NCI-H510A (cell line): ENCODE measurements at places on chromosomes 2 and 18.

DNA sequence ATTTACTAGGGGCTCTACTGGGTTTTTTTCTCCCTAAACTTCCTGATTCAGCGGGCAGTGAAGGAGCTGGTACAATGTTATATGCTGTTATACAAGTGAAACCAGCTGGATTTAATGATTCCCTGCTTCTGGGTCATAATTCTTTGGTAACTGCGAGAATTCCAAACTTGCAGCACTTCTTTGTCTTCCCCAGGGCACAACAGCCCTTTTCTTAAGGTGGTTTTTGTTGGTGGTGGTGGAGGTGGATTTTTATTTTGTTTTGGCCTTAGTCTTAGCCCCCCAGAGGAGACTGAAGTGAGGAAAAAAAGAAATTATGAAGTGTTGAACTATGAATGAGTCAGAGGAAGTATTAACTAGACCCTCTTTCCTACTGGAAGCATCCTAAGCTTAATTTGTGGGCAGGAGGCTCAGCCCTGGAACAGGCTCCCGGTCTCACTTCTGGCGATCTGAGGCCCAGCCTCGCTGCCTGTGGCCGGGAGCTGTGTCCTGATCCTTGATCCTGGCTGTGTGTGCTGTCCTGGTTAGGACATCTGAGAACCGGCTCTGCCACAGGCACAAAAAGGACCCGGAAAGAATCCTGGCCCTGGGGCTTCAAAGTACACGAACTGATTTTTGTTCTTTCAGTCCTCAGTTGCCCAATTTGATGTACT is 141.9 kb downstream of the LYPD6B start:
- DNase-seq = no peak

DNA sequence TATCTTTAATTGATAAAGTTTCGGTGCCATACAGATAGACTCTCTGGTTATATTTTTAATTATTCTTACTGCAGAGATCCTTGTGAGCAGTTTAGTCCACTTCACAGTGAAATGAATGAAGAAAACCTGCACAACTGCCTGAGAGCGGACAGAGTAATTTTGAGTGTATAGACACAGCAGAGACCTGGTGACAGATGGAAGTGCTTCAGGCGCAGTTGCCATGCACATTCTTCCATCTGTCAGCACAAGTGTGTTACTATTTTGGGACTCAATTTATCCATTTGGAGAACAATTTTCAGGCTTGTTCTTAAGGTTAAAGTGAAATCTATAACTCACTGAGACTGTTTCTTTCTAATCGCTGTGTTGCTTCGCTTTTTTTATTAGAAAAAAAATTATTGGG is 147.8 kb upstream of the SPHKAP start:
- DNase-seq = no peak

DNA sequence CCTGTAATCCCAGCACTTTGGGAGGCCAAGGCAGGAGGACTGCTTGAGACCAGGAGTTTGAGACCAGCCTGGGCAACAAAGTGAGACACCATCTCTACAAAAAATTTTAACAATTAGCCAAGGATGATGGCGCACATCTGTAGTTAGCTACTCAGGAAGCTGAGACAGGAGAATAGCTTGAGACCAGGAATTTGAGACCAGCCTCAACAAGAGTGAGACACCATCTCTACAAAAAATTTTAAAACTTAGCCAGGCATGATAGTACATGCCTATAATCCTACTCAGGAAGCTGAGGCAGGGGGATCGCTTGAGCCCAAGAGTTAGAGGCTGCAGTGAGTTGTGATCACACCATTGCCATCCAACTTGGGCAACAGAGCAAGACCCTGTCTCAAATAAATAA is 7.0 kb downstream of the MEMO1 start:
- DNase-seq = no peak

DNA sequence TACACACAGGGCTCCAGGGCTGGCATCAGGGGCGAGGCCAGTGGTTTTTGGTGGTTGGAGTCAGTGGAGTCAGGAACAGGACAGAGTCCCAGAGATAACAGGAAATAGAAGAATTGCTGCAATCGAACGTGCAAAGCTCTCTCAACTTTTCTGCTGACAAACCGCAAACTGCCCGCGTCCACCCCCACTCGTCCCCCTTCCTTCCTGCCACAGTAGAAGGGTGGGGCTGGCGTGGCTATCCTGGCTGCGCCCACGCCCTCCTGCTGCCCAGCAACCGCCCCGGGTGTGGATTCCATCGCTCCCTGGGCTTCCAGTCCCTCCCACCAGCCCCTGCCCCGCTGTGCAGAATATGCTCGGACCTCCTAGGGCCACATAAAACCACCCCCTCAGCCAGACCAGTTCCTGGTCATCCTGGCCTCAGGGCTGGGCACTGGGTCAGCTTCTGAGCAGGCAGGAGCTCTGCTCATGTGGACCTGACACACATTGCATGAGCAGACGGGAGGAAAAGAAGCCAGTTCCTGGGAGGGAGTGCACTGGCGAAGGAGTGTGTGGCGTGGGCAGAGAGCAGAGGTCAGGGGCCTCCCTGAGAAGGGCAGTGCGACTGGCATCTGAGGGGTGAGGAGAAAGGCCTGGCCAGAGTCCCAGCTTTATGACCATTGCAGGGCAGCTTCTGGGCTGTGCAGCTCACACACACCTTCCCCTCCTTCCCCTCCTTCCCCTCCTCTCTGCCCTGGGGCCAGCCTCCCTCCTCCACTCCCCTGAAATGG is 85.4 kb upstream of the ATG16L1 start:
- DNase-seq = no peak

DNA sequence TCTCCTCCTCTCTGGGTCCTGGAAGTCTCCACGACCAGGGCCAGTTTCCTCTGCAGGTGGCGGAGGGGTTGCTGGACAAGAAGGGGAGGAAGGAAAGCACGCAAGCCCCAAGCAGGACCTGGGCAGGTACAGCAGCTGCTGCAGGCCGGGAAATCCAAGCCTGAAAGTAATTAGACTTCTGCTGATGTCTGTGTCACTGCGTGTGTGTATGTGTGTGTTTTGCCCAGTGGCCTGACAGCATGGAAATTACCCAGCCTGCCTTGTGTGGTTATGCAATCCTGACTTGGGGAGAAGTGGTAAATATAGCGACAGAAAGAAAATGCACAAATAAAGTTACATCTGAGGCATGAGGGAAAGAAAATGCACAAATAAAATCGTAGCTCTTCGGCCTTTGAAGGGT is 121.8 kb upstream of the ZBTB14 start:
- no peak for DNase-seq

GRCh38 chr2:177430411-177430810 is 37.8 kb downstream of the AGPS start:
- DNase-seq = no peak

GRCh38 chr2:230872968-230873660 is 8.4 kb downstream of the ITM2C start:
- DNase-seq = no peak

GRCh38 chr2:212242724-212243123 is 295.9 kb downstream of the ERBB4 start:
- no peak for DNase-seq

DNA sequence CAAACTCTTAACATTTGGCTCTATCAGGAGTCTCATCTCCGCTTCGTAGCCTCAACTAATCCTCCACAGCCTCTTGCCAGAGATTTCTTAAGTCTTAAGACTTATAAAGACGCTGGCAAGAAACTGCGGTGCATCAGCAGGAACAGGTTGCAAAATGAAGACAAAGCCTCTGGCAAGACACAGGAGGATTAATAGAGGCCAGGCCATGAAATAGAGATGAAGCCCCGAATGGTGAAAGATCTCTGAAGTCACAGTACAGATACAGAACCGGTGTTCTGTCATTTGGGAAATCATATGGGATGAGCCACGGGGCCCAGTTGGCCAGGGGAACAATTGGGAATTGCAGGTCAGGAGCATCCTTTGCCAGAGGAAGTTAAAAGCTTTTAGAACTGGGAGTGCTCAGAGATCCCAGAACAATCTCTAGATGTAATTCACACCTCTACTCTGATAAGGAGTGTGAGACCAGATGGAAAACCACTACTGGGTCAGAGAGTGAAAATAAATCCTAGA is 190.9 kb upstream of the FOSL2 start:
- DNase-seq = no peak

GRCh38 chr2:47127862-47128543 is 27.1 kb downstream of the STPG4 start:
- DNase-seq = no peak

GRCh38 chr2:45652090-45653031 is 886 bp downstream of the PRKCE start:
- peak; percentile 10 for DNase-seq

GRCh38 chr2:37873229-37873628 is 51.9 kb upstream of the RMDN2 start:
- no peak for DNase-seq

GRCh38 chr2:236583621-236584203 is 14.1 kb downstream of the ACKR3 start:
- no peak for DNase-seq

DNA sequence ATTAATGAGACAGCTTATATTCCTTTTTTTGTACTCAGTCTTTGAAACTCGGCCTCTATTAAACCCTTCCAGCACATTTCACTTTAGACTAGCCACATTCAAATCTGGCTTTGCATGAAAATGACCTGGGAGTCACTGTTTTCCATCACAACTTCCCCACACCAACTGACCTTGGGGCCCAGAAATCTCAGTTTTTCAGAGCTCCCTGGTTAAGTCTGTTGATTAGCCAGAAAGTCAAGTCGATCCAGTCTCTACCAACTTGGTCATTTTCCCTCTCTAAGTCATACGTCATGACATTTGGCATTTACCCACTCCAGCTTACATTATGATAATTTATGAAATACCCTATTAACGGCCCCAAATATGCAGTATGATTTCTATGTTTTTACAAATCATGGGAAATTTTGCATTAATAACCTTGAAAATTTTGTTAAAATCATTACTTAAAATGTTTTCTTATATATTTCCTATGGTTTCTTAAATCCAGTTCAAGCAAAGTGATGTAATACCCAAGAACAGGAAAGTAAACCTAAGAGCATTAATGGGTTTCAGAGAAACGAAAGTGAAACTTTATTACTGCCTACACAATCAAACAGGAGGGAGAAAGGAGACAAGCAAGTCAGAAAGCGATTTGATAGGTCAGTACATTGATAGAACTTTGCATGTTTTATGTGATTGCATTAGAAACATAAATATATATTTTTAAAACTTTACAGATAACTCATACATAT is 77.1 kb downstream of the SPATS2L start:
- DNase-seq = no peak

DNA sequence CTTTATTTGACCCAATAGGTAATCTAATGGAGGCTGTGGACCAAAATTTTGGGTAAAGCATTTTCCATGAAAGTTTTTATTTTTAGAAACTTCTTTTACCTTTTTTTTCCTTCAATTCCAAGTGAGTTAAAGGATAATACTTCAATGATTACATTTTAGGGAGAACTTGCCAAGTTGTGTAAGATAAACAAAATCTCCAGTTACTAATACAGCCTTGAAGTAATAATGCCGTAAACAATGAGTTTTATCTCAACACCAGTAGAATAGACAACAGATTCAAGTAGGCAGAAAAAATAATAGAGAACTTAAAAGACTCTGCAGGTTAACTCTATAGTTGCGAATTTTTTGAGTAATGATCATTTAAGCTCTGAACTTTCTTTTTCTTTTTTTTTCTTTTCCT is 807.4 kb downstream of the CNTNAP5 start:
- no peak for DNase-seq

- no peak for DNase-seq
Measured at GRCh38 chr2:204255071-204255470, 290.2 kb upstream of the PARD3B start.

DNA sequence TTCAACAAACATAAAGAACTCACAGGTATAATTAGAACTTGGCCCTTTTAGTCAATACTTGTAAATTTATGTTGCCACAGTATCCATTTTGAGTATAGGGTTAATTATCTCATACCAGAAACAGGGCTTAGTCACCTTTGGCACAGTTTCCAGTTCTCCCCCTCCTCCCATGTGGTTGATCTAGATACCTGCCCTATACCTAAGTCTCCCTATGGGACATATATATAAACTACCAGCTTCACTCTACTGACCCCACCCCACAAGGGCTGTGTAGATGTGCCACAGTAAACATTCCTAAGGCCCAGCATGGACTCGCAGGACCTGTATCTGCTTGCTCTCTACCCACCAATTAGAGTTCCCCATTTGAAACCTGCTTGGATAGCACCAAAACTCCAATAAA is 371.7 kb upstream of the RND3 start:
- DNase-seq = no peak

GRCh38 chr18:47260120-47260923 is 8.9 kb upstream of the SKOR2 start:
- no peak for DNase-seq

- no peak for DNase-seq
Measured at GRCh38 chr18:73549236-73549635, 598.4 kb downstream of the FBXO15 start.

- DNase-seq = no peak
Measured at GRCh38 chr2:48227617-48228344, 302.2 kb upstream of the STON1 start.

- DNase-seq = no peak
Measured at GRCh38 chr2:162002623-162003235, 71.3 kb downstream of the DPP4 start.

DNA sequence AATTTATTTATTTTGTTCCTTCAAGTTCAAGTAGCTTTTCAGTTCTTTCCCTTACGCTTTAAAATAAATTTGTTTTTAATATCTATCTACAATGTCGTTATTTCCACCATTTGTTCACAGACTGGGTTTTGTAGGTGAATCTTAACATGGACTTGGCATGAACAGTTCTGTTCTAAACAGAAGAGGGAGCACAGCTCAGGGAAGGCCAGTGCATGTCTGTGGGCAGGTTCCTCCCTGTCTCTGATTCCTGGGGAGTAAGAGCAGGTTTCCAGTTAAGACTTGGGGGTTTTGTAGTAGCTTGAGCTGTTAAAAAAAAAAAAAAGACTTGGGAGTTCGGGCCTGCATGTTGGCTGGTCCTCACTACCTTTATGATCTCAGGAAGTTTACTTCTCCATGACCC is 11.1 kb downstream of the TTL start:
- DNase-seq = no peak

GRCh38 chr18:49854681-49855080 is 41.3 kb upstream of the ACAA2 start:
- DNase-seq = no peak
